ENCODE measurements at places on chromosomes 12 and 14.
A peak's percentile ranks its signal among the peaks of the same experiment; 100 is the strongest.

- DNase-seq: no peak
These were observed 180.6 kb downstream of the AKAP6 start for GRCh38 chr14:32509632-32510187.

DNA sequence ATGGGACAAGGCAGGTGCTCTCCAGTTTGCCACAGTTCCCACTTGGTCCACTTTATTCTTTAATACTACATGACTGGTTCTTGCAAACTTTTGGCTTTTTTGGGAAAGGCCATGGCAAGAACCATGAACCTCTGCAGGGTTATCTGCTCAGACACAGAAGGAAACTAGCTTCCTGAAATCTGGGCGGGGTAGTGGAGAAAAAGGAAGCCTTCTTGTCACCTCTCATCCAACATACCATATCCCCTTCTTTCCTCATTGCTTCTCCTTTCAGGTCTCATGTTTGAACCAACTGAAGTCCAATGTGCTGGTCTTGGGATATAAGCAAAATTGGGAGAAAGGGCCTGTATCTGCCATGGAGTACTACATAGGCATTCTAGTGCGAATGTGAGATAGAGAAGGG is 5.5 kb upstream of the KLHL33 start:
- DNase-seq: no peak

DNA sequence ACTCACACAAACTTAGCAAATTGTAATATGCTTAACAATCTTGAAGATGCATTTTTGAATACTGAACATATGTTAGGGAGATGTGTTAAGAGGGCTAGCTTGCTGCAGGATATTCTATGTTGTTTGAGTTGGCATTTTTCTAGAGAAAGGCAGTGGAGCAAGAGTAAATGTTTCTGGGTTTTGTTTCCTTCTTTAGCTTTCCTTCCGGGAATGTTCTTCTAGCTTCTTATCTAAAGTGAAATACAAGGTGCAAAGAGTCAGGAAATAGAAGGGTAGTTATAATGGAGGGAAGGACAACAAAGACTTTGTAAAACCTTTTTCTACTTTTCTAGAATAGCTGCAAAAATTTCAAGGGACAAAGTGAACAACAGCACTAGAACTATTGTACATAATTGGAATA is 77.6 kb upstream of the KCNH3 start:
- no peak for DNase-seq

DNA sequence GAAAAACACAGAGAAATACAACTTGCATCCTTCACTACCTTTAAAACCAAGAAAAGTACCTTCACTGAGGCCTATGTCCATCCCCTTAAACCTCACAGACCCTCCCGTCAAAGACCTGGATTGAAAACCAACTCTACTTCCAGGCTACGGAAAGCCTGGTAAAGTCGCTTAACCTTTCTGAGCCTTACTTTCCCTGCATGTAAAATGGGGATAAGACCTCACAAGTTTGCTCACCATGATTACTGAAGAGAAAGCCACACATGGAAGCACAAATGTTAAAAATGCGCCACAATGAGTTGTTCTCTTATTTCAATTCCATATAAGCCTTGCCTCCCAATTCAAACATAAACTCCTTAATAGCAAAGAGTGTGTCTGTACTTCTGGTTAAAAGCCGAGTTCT is 8.4 kb downstream of the ACTN1 start:
- no peak for DNase-seq

- no peak for DNase-seq
These were observed 4.5 kb upstream of the RPGRIP1 start for GRCh38 chr14:21275261-21275858.

GRCh38 chr12:106987846-106988245 is 900 bp upstream of the MTERF2 start:
- no peak for DNase-seq

DNA sequence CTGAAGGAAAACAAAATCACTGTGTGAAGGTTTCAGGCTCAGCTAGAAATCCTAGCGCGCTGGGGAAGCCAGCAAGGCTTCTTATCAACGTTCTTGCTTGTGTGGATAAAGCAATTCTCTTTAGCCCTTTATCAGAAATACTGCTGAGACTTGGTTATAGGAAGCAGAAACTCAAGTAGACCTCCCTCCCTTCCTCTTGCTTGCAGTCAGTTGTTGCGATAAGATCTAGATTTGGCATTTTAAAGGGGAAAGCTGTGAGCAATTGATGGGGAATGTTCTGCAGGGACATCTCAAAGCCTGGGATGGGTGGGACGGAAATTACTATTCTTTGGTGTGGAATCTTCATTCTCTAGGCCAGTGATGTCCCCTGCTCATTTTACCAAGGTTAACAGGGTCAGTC is 76.4 kb upstream of the ANO4 start:
- no peak for DNase-seq

- no peak for DNase-seq
These were observed 3.4 kb downstream of the GLIPR1L1 start for GRCh38 chr12:75337905-75338304.

DNA sequence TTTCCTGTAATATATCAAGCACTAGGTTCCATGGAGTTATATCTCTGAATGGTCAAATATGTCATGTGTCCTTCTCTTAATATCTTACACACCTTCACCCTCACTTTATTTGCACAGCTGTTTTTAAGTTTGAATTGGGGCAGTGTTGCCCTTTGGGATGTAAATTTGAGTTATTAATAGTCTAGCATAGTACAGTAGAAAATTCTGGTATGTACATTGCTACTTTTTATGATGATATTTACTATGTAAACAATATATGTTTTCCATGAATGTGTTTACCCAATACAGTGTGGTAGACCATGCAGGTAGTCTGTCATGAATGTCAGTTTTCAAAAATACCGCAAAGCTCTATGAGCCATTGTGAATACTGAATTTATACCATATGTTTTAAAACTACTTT is 50.5 kb downstream of the METTL25 start:
- no peak for DNase-seq

- no peak for DNase-seq
These were observed 40.3 kb downstream of the NOPCHAP1 start for GRCh38 chr12:105026411-105026810.

DNA sequence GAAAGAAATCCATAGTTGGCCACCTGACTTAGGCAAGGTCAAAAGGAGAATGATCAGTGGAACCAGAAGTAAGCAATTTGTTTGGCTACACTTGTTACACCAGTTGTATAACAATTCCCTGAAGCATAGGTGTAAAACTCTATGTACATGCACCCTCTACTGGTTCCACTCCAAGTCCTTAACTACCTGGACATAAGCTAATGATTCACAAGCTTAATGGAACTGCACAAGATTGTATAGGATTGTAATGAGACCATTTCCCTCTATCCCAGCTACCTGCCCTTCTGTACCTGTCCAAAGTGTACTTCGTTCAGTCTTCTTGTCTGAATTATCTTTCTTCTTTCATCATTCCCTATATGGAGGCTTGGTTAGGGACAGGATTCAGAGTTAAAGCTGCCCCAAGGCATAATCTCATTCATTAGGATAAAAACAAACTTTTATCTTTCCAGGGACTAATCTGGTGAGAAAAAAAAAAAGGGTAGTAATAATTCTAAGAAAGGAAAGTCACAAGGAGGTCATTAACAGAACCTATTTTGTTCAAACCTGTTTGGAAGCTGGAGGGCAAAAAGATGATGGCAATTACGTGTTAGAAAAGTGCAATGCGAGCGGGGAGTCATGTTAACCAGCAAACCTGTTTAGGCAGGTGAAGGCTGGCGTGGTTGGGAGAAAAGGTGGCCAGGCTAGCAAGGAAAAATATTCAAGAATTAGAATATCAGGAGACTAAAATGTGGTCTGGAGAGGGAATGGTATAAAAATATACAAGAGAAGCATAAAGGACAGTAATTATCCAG is 2.8 kb upstream of the TMEM52B start:
- DNase-seq: no peak

DNA sequence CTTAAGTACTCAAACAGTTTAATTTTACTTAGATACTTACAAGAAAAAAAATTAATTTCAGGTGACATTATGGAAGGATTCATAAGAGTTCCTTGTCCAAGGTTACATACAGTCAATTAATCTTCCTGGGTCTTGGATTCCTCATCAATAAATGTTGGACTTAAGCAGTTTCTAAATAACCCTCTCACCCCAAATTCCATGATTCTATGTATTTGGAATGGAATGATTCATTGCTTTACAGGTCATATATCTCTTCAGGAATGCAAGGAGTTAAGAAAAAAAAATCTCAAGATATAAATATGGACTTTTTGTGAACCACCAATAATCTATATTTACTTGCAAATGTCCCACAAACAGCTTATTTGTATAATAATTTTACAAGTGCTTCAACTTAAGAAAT is 84.2 kb upstream of the BMP4 start:
- DNase-seq: no peak

DNA sequence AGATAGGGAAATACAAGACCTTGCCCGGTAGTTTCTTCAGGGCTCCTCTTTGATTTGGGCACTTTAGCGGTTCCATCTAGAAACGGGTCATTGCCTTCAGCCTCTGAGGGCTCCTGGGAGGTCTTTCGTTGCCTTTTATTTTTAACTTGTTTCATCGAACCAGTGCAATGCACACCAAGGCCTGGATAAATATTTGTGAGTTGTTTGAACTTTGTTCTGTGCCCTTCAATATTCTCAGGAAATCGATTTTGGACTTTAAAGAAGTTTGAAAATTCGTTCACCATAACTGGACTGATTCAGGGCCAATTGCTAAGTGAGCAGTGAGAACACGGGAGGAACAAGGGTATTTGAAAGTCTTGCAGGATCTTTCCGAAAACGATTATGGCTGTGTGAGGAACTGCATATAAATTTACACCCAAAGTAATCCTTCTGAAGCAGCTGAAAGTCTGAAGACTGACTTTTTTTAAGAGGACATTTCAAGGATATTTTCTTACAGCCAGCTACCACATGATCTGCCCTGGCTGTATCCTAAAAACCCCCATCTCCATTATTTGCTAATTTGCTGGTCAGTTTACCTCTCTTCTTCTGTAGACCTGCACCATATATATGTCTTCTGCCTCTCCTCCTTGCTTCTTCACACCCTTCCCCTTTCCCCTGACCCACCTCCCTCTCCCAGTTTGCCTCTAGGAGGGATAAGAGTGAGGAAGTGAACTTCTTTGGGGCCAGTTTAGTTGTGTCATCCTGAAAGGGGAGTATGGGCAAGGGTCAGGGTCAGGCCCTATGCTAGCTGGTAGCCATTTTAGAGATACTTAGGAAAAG is 8.0 kb downstream of the DUSP6 start:
- DNase-seq: no peak

GRCh38 chr14:61672796-61673195 is 22.5 kb upstream of the HIF1A start:
- no peak for DNase-seq

DNA sequence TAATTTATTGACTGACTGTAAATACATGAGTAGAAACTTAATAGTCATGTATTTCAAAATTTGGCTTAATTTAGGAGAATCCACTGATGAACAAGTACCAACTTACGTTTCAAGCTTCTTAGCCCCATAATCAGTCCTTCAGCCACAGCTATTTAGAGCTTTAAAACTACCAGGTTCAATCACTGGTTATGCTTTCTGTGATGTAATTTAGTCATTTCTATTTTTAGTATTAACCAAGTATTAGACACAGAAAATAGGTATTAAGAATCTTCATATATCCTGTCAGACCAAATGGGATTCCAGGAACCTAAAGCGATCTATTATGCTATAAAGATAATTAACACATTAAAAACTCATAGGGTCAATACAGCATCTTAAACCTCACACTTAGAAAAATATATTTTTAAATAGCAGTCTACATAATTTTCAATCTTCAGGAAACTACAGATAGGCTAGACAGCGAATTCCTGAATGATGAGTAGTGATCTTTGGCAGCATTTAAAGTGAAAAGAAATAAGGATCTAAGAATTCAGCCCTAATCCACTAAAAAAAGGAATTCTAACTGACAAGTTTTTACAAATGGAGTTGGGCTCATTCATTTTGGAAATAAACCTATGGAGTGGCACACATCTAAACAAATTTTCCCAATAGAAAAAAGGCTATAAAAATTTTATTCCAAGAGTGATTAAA is 51.5 kb downstream of the ZC3H14 start:
- DNase-seq: no peak

- DNase-seq: no peak
These were observed 670.3 kb upstream of the TBX3 start for GRCh38 chr12:115354007-115354890.

DNA sequence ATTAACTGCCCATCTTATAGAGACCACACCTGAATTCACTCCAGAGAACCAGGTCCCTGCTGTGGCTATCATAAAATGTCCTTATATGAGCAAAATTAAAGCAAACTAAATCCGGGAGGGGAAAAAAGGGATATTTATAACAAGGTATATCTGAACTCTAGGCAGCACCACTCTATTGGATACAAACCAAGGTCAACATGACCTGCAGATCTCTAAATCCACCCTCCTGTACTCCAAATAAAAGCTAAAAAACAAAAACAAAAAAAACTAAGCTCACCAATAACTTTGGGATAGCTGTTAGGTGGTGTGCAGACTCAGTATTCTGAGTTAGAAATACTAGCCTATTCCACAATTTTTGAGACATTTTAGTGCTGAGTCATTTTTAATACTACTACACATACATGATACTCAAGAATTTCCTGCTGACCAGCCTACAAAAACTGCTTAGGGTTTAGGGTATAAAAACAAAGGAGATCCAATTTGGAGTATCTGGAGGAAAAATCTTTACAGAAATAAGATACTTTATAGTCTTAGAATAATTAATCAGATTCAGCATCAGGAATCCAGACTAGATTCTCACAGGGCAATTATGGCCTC is 46.6 kb upstream of the LTBP2 start:
- no peak for DNase-seq

GRCh38 chr12:29103539-29103974 is 45.5 kb upstream of the FAR2 start:
- DNase-seq: peak; percentile 3

GRCh38 chr14:22386924-22387775 is 201.9 kb downstream of the DAD1 start:
- DNase-seq: no peak

DNA sequence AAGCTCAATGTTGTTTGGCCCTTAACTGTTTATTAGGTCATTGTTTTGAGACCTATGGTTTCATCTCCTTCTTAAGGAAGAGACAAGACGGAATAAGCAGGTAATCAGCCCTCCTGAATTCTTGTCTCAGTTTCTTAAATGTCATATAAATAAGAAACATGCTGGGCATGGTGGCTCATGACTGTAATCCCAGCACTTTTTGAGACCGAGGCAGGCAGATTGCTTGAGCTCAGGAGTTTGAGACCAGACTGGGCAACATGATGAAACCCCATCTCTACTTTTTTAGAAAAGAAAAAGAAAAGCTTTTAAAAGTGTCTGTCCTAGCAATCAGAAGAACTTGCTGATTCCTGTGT is 5.1 kb downstream of the MTRFR start:
- no peak for DNase-seq

DNA sequence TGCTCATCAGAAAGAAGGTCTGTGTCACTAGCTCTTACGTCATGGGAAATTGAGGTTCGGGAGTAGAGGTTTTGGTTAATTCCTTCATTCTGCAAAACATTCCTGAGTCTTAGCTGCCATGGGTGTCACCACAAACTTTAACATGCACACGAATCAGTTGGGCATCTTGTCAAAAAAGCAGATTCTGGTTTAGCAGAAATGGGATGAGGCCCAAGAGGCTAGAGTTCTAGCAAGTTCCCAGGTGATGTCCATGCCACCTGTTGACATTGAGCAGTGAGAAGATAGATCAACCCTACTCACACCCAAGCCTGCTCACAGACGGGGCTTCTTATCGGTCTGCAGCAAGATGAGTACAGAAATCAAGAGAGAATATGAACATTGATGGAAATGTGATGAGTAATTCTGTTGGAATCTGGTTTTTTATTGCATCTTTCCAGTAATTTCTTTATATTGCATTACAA is 11.7 kb upstream of the RIN3 start:
- DNase-seq: no peak
